Stimulated activated CD8-positive, alpha-beta memory T cell treated with anti-CD3 and anti-CD28 coated beads, Interleukin-2, amount 100 ng/mL, for 48 hours (primary cell): ENCODE measurements at places on chromosomes 7 and 10.

DNA sequence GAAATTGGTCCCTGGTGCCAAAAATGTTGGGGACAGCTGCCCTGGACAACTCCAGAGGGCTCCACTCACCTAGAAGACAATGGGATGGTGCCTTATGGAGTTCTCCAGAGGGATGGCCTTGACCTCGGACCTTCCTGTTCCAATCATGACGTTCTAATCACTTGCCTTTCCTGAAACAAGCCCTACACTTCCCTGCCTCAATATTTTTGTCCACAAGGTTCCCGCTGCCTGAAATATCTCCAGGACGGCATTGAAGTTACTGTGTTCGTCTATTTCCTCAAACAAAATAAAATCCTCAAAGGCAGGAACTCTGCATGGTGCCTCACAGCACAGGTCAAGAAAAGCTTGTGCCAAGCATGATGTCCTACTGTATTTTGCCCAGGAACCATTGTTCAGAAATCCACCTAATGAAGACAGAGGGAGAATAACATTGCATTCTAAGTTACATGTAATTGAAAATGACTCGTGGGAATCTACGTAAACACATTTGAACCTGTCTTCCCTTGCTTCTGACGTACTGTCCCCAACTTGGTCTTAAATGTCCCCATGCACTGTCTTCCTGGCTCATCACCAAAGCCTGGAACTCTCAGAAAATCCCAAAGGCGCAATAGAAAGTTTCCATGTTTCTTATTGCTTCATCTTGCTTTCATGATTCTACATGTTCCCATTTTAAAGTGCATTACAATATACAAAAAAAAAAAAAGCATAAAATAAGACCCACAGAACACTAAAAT is 342.3 kb upstream of the NRP1 start:
- DNase-seq, result no peak

DNA sequence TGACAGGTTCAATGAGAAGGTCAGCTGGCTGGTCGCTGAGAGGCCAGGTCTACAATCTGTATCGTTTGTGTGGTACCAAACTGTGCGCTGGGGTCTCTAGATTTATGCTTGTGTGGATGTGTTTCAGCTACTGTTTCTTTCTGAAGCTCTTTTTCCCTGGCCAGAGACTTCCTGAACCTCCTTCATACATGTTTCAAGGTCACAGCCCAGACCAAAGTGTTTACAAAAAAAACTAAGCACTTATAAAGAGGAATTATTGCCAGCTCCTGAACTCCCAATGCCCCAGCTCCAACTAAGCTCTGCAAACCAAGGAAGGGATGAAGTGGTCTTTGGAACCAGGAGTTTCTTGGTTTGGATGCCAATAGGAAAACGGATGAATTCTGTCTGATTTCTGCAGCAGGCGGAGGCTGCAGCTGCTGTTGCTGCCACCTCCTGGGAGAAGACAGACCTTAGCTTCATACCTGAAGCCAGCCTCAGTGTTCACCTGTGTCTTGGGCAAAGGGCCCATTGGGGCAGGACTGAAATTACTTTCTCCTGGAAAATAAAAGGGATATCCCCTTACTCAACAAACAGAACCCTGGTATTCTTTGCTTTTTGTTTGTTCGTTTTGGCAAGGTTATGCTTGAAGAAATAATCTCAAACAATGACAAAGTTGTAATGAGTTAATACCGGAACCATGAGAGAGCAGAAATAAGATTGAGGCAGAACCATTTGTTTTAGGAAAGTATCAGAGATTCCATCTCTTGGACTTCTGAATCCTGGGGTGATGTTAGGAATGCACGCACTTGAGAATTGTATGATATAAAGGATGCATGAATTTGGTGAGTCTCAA is 24.6 kb upstream of the MKLN1 start:
- DNase-seq, result no peak

GRCh38 chr10:131915990-131916766 is 15.4 kb downstream of the PPP2R2D start:
- DNase-seq, result no peak

DNA sequence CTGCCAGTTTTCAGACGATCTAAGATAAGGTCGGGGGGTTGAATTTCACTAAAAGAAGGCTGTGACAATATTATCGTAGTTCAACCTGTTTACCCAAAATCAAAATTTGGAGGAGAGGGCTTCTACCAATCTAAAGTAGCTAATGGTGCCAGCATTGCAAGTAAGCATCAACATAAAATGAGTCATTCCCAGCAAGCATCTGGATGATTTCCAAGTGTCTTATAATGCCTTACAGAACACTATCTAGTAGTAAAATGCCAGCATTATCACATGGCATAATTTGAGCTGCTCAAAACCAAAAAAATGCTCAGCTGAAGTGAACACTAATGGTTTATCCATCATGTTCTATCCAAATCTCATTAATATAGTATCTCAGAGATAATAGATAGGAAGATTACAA is 1193.9 kb downstream of the DNAJB9 start:
- no peak for DNase-seq

GRCh38 chr10:133336118-133336576 is 549 bp downstream of the CALY start:
- DNase-seq, result no peak

DNA sequence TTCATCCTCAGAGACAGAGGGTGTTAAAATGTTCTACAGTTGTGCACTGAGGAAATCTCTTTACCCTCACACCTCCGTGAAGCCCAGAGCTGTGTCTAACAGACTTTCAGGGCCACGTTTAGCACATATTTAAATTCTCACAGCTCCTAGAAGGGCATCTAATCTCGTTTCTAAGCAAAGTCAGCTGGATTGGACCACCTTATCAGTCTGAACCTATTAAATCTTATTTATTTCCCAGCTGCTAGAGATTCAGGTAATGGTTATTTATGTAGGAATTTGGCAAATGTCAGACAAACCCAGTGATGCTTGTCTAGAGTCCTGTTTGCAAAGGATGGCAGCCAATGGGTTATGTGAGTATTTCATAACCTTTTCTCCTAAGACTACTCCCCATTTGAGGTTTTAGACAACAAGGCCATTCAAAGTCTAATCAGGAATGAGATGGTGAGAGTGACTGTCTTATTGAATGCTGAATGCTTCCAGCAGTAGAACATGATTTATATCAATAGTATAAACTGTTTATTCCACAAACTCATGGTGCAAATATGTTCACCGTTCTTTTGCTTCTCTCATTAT is 54.8 kb upstream of the EXOC4 start:
- DNase-seq, result no peak

DNA sequence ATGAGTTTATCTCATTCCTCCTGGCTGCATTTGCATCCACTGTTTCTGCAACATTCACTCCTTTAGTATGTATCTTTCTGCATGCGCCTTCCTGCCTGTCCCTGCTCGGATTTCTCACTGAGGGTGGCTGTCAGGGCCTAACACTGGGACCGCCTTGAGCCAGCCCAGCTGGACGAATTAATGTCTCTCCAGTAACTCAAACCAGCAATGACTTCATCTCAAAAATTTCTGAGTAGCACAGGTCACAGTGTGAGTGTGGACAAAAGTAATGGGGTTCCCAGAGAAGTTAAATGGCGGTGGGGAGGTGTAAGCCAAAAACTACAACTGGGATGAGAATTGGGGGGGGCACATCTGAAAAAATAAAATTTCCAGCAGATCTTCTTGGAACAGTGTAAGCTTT is 444.0 kb upstream of the MGMT start:
- DNase-seq, result no peak

GRCh38 chr10:52951824-52952223 is 179.2 kb upstream of the MBL2 start:
- no peak for DNase-seq
